Heart right ventricle (tissue), 16 donors: ENCODE measurements at places on chromosomes 1 and 21. TPM values are rescaled to one million over a fixed set of nuclear protein-coding genes. Genes with fewer than 3 reads are reported as not detected.

DNA sequence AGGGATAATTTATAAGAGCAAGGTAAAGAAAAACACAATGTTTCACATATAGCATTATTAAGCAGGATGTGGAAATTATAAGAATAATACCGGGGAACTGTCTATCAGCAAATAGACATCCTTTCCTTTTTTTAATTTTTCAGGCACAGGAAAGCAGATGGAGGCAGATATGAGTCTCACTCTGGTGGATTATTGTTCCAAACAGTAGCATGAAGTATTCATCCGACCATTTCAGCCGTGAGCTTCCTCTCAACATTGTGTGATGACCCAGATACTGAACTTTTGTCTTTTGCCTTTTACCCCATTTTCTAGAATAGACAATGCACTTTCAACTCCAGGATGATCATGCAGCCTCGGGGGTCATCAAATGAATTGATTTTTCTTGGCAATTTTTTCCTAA, 599.8 kb downstream of the ADGRL2 start:
- H3K4me3 ChIP-seq = no peak overlapping the region
- H3K4me1 ChIP-seq = no peaks in the 10 kb centered on the region
- H3K27ac ChIP-seq = peak overlapping the region; percentile 44
- H3K36me3 ChIP-seq = no peaks in the 10 kb centered on the region

DNA sequence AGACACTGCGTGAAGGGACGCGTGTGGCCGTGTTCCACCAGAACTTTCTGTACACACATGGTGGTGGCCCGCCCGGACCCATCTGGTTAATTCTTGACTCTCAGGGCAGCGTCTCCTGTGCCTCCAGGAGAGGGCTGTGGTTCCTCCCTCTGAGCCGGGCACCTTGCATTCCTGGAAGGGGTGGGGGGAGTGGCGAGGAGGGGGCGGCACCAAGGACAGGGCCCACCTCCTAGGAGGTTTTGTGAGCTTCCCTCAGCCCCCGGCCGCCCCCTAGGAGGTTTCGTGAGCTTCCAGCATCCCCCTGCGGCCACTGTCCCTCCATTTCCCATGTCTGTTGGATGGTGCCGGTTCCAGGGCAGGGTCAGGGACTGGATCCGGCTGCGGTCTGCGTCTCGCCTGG, 28.9 kb downstream of the FAAP20 start:
- no peaks in the 10 kb centered on the region for H3K4me1 ChIP-seq
- no peak overlapping the region for H3K4me3 ChIP-seq
- H3K36me3 ChIP-seq = no peaks in the 10 kb centered on the region
- no peak for DNase-seq

The FCN3 gene
- total RNA-seq = 161 TPM

- H3K4me3 ChIP-seq = no peak overlapping the region
- no peaks in the 10 kb centered on the region for H3K4me1 ChIP-seq
- H3K27me3 ChIP-seq = no peaks in the 10 kb centered on the region
- no peaks in the 10 kb centered on the region for H3K36me3 ChIP-seq
- no peak overlapping the region for H3K27ac ChIP-seq
Measured at GRCh38 chr21:35593000-35593502, 467.3 kb downstream of the SETD4 start.

GRCh38 chr1:168913711-168914463, 184.9 kb upstream of the DPT start:
- no peaks in the 10 kb centered on the region for H3K36me3 ChIP-seq
- no peak overlapping the region for H3K27ac ChIP-seq
- no peaks in the 10 kb centered on the region for H3K4me1 ChIP-seq
- no peak for DNase-seq

DNA sequence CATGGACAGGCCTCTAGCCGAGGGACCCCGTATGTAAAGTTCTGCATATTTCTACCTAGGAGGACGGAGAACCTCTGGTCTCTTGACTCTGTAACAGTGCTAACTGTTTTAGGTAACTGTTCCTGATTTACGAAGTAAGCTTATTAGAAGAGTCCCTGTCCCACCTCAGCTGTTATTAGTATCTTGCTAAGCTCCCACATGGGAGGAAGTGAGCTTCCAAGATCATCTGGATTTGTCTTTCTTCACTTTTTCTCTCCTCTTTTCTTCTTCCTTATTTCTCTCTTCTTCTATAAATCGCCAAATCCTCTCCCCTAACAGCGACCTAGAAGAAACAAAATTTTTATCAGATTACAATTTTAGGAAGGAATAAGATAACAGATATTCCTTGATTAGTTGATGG, 4.4 kb downstream of the CD53 start:
- no peak overlapping the region for H3K4me3 ChIP-seq
- no peaks in the 10 kb centered on the region for H3K36me3 ChIP-seq
- no peaks in the 10 kb centered on the region for H3K27me3 ChIP-seq
- DNase-seq = no peak
